Stimulated activated CD4-positive, alpha-beta T cell treated with anti-CD3 and anti-CD28 coated beads, Interleukin-12 subunit alpha, Interleukin-12 subunit beta, amount 100 ng/mL, for 48 hours (primary cell): ENCODE measurements at places on chromosomes 3 and 15.

GRCh38 chr3:72437661-72438406 is 410.4 kb downstream of the SHQ1 start:
- DNase-seq: no peak

DNA sequence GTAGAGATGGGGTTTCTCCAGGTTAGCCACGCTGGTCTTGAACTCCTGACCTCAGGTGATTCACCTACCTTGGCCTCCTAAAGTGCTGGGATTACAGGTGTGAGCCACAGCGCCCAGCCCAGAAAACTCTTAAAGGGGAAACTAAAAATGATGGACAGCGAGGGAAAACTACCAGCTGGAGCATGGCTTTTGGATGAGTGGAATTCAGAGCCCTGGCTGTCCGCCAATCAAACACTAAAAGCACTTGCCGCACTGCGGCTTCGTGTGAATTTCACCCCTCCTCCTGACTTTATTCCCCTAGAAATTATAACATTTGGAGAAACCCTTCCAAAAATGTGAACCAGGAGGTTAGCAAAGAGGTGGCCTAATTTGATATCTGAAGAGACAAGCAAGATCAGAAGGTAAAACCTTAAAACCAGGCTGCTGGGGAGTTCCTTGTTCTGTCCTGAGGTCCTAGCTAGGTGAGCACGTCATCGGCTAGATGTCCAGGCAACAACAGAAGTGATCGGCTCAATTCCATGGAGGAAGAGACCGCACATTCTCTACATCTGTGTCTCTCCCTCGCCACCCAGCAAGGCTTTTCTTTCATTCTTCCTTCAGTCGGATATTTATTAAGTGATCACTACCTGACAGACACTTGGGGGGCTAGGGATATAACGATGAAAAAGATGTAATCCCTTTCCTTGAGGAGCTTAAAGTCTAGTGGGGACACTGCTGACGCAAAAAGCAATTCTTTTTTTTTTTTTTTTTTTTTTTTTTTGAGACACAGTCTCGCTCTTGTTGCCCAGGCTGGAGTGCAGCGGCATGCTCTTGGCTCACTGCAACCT is 1.7 kb downstream of the TM4SF19 start:
- DNase-seq: no peak

- DNase-seq: no peak
Observed at GRCh38 chr3:133295199-133295901, 104.5 kb upstream of the BFSP2 start.

DNA sequence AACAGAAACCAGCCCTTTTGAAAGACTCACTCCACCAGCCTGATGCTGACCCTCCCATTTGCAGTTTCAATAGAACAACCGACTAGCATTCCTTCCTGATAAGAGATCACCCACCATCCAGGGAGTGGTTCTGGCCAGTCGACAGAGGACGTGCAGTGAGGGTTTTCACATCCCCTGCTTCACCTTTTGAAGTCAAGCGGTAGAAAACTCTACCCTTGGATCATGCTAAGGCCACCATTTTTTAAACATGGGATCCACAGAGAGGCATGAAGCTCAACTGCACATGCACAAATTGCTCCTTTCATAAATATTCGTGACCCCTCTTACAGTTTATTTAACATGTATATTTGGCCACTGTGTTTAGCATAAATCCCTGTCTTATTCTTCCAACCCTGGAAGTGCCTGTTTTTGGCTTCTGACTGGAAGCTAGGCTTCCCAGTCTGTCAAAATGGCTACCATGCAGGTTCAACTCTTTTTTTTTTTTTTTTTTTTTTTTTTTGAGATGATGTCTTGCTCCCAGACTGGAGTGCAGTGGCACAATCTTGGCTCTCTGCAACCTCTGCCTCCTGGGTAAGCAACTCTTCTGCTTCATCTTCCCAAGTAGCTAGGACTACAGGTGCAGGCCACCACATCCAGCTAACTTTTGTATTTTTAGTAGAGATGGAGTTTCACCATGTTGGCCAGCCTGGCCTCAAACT is 1.0 kb upstream of the THUMPD3 start:
- no peak for DNase-seq

- DNase-seq: no peak
Observed at GRCh38 chr15:73632670-73633058, 525 bp downstream of the NPTN start.

- no peak for DNase-seq
Observed at GRCh38 chr3:16320711-16321110, 55.7 kb downstream of the OXNAD1 start.

DNA sequence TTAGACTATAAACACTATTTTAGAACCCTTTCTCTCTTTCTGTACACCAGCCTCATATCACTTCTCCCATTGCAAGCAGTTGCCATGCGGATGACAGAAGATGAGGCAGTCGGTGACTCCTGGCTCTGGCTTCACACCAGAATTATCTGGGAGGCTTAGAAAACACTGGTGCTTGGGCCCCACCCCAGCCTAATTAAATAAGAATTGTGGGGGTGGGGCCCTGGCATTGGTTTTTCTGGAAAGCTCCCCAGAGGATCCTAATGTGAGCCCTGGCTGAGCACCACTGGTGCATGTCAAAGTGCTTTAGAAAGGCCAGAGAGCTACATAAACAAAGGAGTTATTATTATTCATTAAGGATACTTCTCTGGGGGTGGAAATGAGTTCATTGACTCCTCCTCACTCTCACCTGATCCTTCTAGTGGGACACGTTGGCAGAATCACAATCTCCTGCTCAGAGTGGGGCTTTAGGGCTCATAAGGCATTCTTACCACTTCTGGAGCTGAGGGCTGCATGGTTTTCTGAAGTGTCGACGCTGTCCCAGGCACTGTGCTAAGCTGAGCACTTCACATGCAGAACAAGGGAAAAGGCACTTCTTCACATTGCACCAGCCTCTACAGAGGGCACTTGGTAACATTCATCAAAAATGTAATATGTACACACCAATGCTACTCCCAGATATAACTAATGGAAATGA is 188.5 kb upstream of the TLE3 start:
- DNase-seq: no peak

DNA sequence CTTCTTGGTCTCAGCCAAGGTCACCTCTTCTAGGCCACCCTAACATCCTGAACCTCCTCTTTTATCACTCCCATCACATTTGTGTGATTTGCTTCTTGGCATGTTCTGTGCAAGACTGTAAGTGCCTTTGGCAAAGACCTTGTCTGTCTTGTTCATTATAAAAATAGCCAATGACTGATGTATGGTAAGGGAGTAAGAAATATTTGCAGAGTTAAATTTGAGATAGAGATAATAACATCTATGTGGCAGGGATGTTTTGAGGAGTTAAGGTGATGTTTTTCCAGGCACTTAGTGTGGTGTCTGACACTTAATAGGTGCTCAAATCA is 202.3 kb downstream of the CADPS start:
- no peak for DNase-seq

DNA sequence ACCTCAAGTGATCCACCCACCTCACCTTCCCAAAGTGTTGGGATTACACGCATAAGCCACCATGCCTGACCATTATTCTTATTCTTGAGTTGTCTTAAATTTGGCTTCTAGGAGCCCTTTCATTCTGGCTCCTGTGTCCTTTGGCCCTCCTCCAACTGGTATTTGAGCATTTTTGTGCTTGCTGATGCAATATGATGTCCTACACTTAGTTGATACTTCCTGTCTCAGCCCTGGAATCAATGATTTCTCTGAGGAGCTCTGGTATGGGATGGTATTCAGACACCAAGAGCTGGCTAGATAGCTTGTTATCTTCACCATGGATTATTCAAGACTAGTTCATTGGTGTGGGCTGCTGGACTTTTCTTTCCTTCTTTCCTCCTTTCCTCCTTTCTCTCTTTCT is 25.4 kb downstream of the ZNF621 start:
- no peak for DNase-seq

GRCh38 chr3:73926360-73927202 is 301.8 kb upstream of the PDZRN3 start:
- no peak for DNase-seq

GRCh38 chr3:150293401-150294001 is 114.6 kb upstream of the TSC22D2 start:
- DNase-seq: no peak

GRCh38 chr3:61454801-61455200 is 106.6 kb upstream of the PTPRG start:
- DNase-seq: no peak

DNA sequence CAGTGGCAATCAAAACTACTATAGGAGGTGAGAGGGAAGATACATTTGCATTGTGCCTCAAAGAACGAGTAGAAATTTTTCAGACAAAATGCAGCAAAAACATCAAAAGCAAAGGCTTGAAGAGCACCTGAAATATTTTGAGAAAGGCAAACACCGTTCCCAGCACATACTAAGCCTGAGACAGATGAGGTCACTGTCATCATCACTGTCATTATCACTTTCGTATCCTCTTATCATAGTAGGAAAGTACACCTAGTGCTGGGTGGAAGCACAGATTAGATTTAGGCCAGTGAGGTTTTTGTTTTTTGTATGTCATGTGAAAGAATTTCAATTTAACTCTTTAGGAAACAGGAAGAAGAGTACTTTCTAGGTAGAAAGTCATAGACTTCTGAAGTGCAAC is 222.0 kb downstream of the GABRB3 start:
- no peak for DNase-seq

DNA sequence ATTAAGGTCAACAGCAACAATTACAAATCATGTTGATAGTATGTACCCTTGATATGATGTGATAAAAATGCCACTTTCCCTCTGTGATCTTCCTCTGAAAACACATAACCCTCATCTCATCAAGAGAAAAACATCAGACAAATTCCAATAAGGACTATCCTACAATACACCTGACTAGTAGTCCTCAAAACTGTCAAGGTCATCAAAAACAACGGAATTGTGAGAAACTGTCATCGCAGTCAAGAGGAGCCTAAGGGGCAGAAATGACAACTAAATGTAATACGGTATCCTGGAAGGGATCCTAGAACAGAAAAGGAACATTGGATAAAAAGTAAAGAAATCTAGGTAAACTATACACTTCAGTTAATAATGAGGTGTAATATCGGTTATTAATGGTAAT is 59.2 kb downstream of the OSBPL10 start:
- no peak for DNase-seq

DNA sequence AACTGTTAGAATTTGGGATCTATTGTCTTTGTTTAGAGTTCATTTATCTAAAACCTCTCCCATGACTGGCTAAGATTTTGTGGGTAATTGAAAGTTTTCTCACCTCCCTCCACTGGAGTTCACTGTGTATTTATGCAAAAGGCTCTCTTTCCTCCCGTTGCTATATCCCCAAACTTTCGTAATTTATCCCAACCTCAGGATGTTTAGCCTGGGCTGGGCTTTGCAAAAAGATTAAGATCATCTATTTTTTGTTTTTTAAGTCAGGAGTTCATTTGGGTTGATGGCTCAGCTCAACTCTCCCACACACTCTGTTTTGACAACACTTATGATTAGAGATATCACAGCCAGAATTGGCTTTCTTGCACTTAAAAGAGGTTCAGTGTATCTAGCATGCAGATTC is 27.0 kb downstream of the SUCNR1 start:
- DNase-seq: no peak

- no peak for DNase-seq
Observed at GRCh38 chr3:168424059-168424734, 328.5 kb upstream of the GOLIM4 start.

DNA sequence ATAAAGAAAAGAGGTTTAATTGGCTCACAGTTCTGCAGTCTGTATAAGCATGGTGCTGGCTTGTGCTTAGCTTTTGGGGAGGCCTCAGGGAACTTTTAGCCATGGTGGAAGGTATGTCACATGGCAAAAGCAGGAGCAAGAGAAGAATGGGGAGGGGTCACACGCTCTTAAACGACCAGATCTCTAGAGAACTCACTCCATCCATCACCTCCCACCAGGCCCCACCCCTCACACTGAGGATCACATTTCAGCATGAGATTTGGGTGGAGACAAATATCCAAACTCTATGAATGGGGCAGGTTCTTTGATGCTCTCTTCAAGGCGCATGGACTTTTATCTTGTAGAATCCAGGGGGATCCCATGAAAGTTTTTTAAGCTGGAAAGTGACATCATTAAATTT is 75.7 kb downstream of the ITPR1 start:
- no peak for DNase-seq

GRCh38 chr15:32730677-32731654 is 13.2 kb downstream of the GREM1 start:
- no peak for DNase-seq

DNA sequence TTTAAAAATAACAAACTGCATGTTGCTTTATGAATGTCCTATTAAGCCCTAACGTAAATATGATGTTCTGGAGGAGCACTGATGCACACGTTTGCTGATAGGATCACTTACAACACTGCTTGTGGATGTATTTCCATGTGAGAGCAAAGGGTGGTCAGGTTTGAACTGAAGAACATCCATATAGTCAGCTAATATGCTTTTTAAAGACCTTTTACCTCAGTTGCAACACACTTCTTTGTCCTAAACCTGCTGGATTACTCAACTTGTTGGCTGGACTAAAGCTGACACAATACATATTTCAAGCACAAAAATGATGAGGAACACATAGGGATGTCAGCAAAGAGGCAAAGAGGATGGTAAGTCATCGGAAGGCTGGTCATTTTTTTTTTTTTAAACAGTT is 186.6 kb downstream of the TIGIT start:
- DNase-seq: no peak

GRCh38 chr3:18127859-18128681 is 297.1 kb downstream of the SATB1 start:
- DNase-seq: no peak

DNA sequence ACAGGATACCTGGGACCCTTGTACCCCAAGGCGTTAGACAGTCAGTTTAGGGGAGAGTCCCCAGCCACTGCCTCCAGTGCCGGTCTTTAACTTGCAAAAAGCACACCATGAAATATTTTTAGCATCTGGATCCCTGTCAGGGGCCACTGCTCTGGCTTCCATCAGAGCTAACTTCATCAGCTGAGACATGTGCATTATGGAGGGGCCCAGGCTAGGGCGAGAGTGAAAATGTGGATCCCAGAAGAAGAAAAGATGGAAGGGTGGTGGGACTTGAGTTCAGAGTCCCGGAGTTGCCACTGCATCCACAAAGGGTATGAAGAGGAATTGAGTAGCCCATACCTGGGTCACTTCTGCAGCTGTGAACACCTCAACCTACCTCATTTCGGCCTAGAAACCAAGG is 23.5 kb upstream of the SPATA12 start:
- no peak for DNase-seq

DNA sequence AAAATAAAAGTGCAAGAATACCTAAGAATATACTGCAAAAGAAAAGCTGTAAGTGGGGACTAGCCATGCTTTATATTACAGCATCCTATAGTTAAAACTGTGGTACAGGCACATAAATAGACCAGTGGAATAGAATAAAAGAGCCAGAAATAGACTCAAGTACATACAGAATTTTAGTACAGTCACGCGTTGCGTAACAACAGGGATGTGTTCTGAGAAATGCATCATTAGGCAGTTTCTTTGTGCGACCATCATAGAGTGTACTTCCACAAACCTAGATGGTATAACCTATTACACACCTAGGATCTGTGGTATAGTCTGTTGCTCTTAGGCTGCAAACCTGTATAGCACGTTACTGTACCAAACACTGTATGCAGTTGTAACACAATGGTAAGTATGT is 61.8 kb downstream of the PCCB start:
- DNase-seq: no peak

- DNase-seq: no peak
Observed at GRCh38 chr15:61521953-61522352, 292.9 kb upstream of the RORA start.
